8988T (cell line): ENCODE measurements at places on chromosomes 5 and 9.

- no peak for DNase-seq
Observed at GRCh38 chr9:88980740-88981203, 10.5 kb upstream of the S1PR3 start.

- no peak for DNase-seq
Observed at GRCh38 chr9:14941501-14942405, 31.5 kb upstream of the FREM1 start.

- DNase-seq, result no peak
Observed at GRCh38 chr5:149596712-149597111, 15.4 kb downstream of the ARHGEF37 start.

DNA sequence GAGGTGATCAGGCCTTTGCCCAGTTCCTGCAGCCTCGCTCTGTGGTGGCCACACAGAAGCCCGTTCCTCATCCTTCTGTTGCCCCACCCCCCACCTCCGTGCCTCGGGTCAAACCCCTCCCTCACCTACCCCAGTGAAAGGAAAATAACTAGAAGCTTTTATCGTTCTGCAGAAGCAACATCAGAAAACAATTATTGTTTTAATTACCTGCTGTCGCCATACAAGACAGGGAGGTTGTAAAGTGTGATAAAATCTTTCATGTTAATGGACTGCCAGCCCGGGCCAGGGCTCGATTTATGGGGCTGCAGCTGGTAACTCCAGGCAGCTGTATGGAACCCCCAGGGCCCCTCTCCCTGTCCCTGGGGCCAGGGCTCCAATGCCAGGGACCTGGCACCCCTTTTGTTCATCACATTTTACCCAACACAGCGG is 20.6 kb downstream of the UNC5A start:
- DNase-seq, result no peak

GRCh38 chr5:143337946-143338345 is 65.5 kb downstream of the NR3C1 start:
- no peak for DNase-seq

DNA sequence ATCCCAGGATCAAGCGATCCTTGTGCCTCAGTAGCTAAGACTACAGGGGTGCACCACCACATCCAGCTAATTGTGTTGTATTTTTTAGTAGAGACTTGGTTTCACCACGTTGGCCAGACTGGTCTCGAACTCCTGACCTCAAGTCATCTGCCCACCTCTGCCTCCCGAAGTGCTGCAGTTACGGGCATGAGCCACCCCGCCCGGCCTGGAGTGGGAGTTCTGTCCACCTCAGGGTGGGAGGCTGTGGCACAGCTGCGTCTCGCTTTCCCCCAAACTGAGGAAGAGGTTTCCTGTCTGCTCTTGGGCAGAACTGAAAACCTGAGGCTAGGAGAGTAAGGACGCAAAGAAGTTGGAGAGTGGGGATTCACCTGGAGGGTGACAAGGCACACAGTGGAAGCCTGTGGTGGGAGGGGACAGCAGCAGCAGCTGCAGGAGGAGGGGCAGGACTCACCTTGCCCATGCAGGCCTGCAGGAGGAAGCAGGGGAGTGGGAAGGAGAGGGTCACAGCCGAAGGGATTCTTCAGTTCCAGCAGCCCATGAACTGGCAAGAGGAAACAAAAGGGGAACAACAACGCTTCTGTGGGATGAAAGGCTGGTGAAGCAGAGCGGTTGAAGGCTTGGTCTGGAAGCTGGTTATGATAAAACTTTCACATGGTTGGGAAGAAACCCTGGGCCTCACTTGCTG is 181.4 kb downstream of the GAS1 start:
- DNase-seq, result no peak

- no peak for DNase-seq
Observed at GRCh38 chr5:10454591-10455276, 13.1 kb downstream of the ROPN1L start.

GRCh38 chr9:89494199-89494598 is 3.7 kb downstream of the SEMA4D start:
- no peak for DNase-seq

GRCh38 chr9:131624636-131625507 is 79.5 kb downstream of the PRRT1B start:
- DNase-seq, result no peak

DNA sequence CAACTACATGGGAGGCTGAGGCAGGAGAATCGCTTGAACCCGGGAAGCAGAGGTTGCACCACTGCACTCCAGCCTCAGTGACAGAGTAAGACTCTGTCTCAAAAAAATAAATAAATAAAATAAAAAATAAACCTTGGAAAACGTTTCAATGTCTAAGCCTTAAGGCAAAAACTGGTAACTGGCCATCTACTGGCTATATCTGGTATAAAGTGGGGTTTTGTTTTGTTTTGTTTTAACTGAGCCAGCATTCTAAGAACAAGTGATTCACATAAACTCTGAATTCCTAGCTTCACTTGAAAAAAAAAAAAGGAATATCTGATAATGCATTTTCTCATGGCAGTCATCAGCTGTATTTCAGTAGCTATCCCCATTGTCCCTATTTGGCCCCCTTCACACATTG is 126.1 kb upstream of the EFNA5 start:
- no peak for DNase-seq

DNA sequence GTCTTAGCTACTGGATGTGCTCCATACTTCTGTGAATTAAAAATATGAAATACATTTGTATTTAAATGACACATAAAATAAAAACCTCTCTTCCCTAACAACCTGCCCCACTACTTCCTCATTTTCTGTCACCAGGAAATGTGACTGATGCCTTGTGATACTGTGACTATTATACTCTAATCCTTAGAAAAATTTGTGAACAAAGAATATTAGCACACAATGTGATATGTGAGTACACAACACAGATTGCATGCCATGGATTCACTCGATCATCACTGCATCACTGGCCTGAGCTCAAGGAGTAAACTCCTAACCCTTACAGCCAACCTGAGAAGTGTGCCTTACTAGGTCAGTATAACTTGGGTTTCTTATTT is 281.0 kb downstream of the EFNA5 start:
- no peak for DNase-seq

DNA sequence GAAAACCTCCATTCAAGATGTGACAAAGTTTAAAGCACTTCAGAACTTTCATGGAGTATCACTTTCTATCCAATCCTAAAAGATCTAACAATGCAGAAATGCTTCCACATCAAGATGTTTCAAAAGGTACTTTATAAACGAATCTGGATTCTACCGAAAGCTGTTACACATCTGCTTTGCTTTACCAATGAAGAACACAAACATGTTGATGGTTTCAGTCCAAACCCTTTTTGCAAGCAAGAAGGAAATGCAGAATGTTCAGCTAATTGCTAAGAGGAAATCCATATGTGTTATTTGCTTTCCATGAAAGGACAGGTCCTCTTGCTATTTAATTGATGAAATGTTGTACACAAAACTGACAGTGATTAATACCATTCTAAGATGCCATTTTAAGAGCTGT is 419.6 kb downstream of the EFNA5 start:
- DNase-seq, result no peak

DNA sequence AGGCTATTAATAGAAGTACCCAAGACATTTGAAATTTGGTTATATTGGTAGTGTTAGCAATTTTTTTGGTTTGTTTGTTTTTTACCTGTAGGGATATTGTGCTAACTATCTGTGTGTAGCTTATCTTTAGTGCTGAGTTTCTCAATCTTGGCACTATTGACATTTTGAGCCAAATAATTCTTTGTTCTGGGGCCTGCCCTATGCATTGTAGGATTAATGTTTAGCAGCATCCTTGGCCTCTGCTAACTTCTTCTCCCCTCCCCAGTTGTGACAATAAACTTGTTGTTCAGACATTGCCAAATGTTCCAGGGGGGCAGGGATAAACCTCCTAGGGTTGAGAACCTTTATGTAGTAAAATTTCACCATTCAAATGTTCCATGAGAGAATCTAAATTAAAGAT is 4.0 kb downstream of the FBXO4 start:
- DNase-seq, result no peak

- no peak for DNase-seq
Observed at GRCh38 chr9:112869041-112869529, 21.6 kb downstream of the SLC46A2 start.

- no peak for DNase-seq
Observed at GRCh38 chr5:74143721-74144330, 496.7 kb downstream of the ENC1 start.

- no peak for DNase-seq
Observed at GRCh38 chr5:146368137-146368536, 29.5 kb downstream of the POU4F3 start.

- DNase-seq, result no peak
Observed at GRCh38 chr5:50759526-50760270, 93.3 kb downstream of the PARP8 start.

DNA sequence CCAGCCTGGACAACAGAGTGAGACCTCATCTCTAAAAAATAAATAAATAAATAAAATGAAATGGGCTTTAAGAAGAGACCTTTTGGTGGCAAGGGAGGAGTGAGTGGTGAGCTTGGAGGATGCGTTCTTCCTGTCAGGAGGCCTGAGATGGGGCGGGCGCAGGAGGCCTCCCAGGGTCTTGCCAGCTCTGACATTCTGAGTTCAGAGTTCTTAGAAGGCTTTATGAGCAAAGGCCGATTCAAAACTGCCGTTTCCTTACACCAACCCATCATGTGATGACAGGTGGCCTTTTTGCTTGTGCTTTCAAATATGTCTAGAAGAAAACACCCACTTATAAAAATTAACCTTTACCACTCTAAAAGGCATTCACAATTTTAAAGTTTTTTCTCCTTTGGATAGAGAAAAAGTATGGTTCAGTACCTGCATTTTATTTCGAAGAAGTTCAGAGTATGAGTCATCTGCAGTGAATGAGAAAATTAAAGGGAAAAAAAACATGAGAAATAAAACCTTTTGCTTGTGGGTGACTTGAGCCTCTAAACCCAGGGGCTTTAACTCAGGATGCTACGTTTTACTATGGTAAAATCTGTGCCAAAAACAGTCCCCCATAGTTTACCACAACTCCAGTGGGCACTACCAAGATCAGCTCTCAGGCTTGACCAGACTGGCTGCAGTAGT is 157.4 kb upstream of the OTULINL start:
- DNase-seq, result no peak

DNA sequence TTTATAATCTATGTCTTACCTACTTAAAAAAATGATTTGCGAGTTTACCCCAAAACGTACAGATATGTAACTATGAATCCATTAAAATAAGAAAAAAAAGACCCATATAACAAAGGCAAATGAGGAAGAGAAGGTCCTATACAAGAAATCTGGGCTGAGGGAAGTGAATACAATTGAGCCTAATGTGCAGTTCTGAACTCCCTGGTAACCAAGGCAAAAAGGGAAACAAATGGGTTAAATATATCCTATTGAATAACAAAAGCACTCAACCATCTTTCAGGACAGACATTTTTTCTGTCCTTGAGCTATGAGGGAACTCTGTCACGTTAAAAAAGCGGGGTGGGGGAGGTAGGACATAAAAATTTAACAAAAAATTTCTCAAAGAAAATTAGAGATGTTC is 78.6 kb downstream of the PTPN3 start:
- no peak for DNase-seq

- DNase-seq, result no peak
Observed at GRCh38 chr5:67771221-67771620, 444.3 kb upstream of the PIK3R1 start.

DNA sequence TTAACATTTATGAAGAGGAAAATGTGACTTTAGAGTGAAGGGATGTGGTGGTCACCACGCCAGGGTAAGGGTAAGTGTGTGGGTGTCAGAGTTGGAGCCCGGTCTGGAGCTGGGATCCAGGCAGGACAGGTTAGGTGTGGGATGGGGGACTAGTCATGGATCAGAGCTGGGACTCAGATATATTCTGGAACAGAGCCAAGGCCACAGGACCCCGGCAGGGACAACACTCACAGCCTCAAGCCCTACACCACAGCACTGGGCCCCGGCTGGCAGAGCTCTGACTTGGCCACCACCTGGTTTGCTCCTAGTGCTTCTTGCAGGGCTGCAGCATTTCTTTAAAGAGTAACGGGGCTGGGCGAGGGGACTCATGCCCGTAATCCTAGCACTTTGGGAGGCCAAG is 47.4 kb downstream of the C5orf15 start:
- DNase-seq, result no peak

DNA sequence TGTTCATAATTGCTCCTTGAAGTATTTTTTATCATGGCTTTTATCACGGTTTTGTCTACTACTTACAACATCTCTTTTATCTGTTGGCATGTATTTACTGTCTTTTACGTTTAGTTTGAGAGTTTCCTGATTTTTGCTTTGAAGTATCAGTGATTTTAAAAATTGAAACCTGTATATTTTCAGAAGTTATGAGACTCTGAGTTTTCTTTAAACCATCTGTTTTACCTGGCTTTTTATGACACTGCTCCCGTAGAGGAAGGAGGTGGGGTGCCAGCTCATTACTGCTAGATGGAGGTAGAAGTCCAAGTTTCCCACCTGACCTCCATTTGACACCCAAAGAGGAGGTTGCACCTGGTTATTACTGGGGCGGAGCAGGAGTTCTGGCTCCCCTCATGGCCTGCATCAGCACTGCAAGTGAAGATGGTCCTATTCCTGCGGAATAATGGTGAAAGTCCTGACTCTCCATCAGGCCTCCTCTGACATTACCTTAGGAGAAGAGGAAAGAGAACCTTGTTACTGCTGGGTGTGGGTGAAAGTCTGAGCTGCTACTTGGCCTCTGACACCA is 10.0 kb upstream of the ZNF131 start:
- no peak for DNase-seq

DNA sequence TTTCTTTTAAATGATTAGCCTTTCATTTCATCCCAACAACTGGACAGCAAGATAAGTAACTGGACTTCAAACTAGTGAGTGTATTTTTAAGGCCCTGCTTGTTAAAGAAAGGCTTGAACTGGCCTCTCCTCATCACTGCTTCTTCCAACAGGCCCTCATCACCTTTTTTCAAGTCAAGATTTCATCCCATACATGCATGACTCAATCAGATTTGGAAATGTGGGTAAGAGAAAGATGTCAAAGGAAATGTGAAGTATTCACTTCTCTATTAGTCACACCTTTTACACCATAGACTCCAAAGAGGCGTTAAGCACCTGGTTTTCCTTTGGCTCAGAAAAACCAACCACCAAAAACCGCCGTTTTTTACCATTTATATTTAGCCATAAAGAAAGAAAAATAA is 4.9 kb downstream of the NR4A3 start:
- no peak for DNase-seq

DNA sequence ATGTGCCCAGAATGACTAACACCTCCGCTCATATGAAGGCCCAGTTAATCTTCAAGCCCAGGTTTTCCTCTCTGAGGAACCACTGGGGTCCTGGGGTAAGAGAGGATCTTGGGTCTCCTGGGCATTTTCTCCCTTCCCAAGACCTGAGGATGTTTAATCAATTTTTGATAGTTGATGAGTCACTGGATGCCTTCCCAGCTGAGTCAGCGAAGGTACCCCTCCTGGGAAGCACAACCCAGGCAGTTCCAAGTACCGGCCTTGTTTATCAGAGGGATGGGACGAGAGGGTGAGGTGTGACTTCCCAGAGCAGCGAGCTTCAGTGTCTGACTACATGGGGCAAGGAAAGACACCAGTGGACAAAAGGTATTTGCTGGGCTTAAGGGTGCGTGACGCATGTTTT is 119.6 kb upstream of the IL12B start:
- peak; percentile 53 for DNase-seq

DNA sequence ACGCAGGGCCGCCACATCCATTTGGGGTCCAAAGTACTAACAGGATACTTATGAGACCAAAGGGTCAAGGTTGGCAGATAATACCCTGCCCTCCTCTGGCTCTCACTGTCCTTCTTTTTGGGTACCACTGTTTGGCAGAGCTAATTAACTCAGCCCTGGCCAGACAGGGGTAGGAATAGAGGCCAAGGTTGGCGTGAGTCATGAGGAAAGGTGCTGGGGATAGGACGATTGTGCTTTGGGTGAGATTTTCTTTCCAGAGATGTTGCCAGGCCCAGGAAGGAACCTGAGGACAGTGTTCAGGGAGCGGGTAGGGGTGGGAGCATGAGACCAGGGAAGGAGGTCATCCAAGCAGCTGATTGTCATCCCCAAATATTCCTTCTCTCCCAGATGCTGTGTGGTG is 191.8 kb upstream of the PANK3 start:
- DNase-seq, result no peak
